Suppressor macrophage (primary cell): ENCODE measurements at places on chromosomes 12 and 14.

GRCh38 chr12:51265024-51265423 lies 5.2 kb downstream of the SMAGP start:
- no peak for DNase-seq

GRCh38 chr14:105492031-105492970 lies 1.3 kb downstream of the TEDC1 start:
- no peak for DNase-seq

- DNase-seq: no peak
These were observed 57.2 kb upstream of the RHOJ start for GRCh38 chr14:63147018-63147417.

- DNase-seq: no peak
These were observed 3.5 kb upstream of the FAM181A start for GRCh38 chr14:93923626-93924025.

- peak; percentile 84 for DNase-seq
These were observed 4.5 kb downstream of the DDX47 start for GRCh38 chr12:12817616-12818015.

DNA sequence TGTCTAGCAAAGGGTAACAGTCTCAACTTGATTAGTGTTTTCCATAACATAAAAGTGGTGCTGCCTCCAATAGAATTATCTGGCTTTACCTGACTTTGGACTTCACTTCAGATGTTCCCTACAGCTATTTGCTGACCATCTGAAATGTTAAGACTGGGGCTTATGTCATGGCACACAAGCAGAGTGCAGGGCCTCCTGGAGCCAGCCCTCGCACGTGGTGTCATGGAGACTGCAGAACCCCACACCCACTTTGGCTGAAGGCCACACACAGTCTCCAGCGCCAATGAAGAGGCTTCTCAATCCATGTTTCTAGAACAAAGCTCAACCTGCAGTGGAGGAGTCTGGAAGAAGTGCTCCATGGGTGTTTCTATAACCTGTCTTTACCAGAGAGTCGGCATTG lies 169.6 kb upstream of the FRMD6 start:
- no peak for DNase-seq

DNA sequence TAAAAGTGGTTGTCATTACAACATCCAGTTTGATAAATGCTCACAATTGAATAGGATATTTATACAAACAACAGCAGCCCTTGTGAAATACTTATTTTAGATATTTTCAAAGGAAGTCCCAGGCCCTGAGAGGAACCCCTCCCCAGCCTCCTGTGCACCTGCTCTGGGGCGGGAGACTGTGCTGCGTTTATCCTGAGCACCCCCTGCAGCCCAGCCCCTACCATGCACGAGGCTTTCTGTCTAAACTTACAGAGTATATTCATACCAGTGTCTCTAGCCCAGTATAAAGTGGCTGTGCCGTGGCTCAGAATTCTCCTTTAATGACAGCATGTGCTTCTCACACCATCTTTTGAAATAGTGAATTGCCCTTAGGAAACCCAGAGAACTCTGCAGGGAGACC lies 1084.3 kb downstream of the TMEM121 start:
- DNase-seq: no peak

DNA sequence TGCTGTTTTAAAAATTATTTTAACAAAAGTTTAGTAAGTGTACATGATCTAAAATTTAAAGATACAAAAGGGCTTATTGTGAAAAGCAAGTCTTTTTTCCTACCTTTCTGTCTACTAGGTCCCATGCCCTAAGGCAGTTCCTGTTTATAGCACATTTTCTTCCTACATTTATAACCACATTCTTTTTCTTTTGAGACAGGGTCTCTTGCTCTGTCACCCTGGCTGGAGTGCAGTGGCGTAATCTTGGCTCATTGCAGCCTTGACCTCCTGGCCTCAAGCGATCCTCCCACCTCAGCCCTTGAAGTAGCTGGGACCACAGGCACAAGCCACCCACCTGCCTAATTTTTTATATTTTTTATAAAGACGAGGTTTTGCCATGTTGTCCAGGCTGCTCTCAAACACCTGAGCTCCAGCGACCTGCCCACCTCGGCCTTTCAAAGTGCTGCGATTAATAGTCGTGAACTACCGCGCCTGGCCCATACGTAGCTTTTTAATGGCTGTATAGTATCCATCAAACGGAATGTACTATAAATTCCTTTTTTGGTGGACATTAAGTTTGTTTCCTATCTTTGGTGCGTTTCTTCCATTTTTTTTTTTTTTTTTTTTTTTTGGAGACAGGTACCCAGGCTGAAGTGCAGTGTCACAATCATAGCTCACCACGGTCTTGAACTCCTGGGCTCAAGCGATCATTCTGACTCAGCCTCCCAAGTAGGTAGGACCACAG lies 20.9 kb downstream of the FRS2 start:
- DNase-seq: no peak

- no peak for DNase-seq
These were observed 280.2 kb upstream of the FBXO33 start for GRCh38 chr14:39712293-39712999.

DNA sequence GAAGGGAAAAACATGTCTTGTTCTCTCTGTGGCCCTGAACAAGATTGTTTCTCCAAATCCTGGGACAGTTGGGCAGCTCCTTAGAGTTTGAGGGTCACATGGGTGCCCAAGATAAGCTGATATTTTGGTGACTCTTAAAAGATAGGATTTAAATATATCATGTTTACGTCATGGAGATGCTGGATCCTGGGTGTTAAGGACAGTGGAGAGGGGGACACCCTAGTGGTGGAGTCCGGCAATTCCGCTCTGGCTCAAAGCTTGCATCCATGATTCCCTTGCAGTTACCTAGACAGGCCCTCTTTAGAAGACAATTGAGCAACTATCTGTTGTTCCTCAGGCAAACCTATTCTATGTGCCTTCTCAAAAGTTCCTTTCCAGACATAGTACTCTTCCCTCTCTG lies 101.8 kb downstream of the CMKLR1 start:
- DNase-seq: peak; percentile 18

DNA sequence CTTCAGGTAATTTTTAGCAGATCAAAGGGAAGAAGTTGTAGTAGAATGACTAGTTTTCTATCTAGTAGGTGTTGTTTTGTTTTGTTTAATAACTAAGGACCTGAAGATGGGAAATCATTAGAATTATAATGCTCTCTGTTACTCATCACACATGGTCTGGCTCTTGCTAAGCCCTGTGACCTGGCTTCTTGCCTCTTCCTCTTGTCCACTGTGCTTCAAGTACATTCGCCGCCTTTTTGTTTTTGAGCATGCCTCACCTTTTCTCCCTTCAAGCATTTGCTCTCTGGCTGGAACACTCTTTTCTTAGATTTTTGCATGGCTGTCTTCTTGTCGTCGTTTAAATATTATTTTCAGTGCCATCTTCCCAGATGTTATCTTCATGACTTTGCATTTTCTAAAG lies 47.7 kb downstream of the DAAM1 start:
- no peak for DNase-seq

GRCh38 chr12:28966046-28966780 lies 182.9 kb upstream of the FAR2 start:
- no peak for DNase-seq

DNA sequence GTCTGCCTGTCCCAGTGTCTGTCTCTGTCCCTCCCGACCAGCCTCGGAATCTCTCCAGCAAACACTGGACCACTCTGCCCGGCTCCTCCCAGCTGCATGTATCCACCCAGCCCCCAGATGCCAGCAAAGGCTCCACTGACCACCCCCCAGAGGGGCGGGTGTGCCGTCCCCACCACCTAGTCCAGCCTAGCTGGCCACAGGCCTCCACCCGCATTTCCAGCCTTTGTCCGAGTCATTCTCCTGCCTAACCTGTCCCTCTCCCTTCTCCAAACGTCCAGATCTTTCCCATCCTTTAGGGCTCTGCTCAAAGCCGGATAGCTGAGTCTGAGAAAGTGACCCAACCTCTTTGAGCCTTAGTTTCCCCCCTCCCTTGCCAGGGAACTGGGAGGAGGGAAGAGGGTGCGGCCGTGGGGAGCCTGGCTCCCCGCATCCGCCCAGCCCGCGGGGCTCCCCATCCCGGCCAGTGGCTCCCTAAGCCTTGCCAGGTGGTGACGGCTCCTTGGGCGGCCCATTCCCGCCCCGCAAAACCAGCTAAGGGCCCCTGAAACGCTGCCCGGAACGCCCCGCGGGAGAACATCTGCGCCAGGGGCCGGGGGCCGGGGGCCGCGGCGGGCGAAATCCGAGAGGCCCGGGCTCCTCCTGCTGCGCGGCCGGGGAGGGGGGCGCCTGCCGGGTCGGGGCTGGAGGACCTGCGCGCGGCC lies 34.6 kb upstream of the ANKRD9 start:
- no peak for DNase-seq

- DNase-seq: no peak
These were observed 8.8 kb downstream of the GALNT16 start for GRCh38 chr14:69268763-69269162.

DNA sequence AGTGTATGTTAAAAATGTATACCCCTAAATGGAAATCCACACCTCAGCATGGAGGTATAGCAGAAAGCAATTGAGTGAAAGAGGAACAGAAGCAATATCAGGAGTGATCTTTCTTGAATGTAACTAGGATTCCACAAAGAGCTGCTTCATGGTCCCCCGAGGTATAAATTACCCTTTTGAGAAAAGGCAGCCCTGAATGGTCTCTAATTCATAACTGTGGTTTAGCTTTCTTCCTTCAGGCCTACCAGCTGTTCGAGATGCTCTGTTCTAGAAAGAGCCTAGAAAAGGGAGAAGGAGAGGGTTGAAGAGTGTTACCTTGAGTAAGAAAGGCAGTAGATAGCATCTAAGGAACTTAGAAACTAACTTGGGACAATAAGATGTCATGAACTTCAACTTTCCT lies 42.9 kb upstream of the CSRNP2 start:
- DNase-seq: no peak

DNA sequence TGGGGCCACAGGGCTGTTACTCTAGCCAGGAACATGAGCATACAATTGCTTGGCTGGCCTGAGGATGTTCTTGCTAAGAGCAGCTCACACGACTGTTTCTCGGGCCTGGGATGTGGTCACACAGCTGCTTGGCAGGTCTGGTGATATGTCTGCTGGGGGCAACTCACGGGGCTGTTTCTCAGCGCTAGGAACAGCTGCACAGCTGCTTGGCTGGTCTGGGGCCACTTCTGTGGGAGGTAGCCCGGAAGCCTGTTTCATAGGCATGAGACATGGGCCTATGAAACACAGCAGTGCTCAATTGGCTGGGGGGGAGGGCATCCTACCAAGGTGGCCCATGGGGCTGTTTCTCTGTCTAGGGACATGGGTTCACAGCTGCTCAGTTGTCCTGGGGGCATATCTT lies 73.4 kb upstream of the DDHD1 start:
- DNase-seq: no peak
